ENCODE measurements at places on chromosomes 3 and 15. TPM values are rescaled to one million over a fixed set of nuclear protein-coding genes. Genes with fewer than 3 reads are reported as not detected.

- peak; percentile 16 for DNase-seq
Measured at GRCh38 chr3:122563717-122564025, 429 bp downstream of the PARP9 start.

DNA sequence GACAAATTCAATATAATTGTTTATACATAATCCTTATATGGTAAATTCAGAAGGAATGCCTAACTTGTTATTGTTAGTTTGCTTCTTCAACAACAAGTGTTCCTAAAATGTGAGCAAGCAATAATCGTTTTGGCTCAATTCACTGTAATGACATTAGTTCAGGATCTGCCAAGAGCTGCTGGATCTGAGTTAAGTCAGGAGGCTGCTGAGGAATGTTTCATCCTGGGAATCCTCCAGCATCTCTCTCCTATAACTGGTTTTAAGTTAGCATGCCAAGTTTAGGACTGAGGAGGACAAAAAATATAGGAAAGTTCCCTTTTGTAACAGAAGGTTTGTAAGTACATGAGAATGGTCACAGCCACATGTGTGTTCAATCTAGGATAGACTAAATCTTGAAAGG is 4.9 kb upstream of the GTF2A2 start:
- DNase-seq, result no peak

STRIT1 gene
- not detected for total RNA-seq

TLR9 gene
- total RNA-seq, result 9.0 TPM

GRCh38 chr3:124455891-124456290 is 274.4 kb upstream of the UMPS start:
- DNase-seq, result no peak

DNA sequence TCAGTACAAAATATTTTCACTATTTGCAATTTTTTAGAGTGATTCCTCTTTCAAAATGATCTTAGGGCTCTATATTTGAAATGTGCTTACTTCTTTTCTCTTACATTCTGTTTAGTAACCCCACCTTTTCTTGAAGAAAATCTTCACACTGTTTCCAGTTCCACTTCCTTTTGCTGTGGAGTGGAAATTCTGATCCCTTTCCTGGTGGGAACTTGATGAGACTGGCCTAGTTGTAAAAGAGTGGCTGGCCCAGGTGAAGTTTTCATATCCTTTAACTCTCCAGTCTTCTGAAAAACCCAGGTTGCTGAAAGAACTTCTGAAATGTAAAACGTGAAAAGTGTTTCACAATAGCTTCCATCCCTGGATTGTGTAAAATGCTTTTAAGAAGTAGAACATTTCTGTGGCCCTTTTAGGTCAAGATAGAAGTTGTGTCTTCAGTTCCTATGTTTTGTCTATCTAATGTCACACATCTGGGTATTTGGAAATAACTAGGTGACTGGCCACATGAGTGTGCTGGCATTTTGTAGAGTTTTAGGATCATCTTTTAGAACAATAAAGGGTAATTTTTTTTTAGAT is 84.8 kb upstream of the LRIG1 start:
- no peak for DNase-seq

DNA sequence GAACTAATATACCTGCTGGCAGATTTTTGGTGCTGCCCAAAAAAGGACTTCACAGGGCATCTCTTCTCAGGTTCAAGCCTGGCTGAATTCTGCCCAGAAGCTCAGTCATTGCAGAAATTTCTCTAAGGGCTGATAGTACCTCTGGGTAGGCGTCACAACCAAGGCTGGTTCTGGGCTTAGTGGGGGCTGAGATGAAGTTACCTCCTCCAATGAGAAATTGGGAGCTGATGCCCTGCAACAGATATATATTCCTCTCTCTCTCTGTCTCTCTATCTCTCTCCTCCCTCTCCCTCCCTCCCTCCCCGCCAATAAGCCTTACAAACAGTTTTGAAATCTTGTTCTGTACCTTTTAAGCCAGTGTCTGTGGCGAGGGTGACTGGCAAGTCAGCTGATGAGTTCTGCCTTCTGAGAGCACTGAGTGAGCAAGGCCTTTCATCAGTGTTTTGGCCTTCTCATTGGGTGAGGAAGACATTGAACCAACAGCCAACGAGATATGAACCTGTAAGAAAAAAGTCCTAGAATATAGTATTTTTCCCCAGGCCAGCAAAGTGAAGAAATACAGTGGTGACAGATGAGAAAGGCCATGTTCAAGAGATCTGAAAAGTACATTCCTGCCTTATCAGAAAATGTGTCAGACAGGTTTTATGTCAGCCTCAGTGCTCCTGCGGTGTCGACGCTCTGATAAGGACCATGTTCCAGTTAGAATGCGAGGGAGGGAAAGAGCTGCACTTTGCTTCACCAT is 45.5 kb downstream of the TMEM39A start:
- no peak for DNase-seq

- DNase-seq, result no peak
Measured at GRCh38 chr3:14122301-14122700, 2.4 kb downstream of the CHCHD4 start.

MKRN3 gene
- not detected for total RNA-seq

STARD9 gene
- total RNA-seq, result 9.4 TPM

DNA sequence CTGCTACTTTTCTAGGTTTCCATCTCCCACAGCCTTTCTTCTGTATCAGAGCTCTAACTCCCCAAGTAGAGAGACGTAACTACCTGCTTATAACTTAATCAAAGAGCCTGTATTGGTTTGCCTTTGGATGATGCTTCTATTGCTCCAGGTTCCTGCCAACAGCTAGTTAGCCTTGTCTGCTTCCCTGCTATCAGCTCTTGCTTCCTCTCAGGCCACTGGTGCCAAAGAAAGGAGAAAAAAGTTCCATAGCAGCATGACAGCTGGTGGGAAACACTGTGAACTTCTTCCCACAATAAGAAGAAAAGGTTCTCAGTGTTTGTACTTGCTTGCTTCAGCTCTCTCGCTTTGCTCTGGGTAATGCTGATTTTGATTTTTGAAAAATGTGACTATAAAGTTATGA is 206.6 kb downstream of the GBE1 start:
- no peak for DNase-seq

GRCh38 chr15:71391421-71392088 is 276.3 kb downstream of the THSD4 start:
- peak; percentile 26 for DNase-seq

DNA sequence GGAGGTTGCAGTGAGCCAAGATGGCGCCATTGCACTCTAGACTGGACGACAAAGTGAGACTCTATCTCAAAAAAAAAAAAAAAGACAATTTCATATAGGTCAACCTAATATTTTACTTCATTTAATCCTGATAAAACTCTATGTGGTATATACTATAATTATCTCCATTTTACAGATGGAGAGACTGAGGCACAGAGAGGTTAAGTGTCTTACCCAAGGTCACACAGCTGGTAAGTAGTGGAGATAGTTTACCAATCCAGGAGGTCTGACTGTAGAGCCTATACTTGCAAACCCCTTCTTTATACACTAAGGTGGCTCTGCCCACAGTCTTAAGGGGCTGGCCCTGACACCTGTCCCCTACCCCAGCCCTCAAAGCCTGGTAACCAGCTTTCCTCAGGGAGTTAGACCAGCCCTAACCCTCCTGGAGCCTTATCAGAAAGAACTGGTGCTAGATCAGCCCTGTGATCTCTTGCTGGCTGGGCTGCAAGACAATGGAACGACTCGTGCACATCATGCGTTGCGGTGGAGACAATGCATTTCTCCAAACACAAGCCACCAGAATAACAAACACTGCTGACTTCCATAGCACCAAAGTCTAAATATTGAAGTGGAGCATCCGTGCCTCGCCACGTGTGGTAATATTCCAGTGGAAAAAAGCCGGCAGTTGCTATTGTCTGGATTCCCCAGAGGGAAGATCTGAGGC is 60.0 kb upstream of the SMAD3 start:
- no peak for DNase-seq

- no peak for DNase-seq
Measured at GRCh38 chr3:31729082-31729481, 196.4 kb downstream of the STT3B start.

C2CD4A gene
- total RNA-seq, result not detected

GRCh38 chr3:124761935-124762660 is 31.8 kb downstream of the UMPS start:
- no peak for DNase-seq

DNA sequence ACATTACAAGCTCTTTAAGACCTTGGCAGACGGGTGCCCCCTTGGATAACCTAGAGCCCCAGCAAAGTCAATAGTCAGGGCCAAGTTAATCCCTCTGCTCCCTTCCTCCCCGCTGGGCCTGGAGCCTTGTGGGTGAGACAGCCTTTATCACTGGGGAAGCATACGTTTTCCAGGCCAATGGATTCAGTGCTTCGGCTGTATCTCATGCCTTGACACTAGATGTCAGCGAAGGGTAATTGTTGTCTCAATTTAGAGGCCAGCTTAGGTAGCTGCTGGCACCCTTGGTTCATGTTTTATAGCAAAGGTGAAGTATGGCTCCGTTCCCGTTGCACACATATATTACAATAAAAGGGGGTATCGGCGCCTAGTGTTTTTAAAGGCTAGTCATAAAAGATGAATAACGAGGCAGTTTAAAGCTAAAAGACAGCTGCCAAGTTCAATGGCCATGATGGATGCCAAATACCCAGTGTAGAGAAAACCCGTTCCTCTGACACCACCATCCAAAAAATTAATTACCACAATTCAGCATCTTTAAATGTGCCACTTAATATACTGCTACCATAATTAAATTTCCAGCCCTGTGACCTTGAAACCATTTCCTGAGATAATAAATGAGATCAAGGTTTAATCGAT is 52.3 kb upstream of the BNIP2 start:
- DNase-seq, result no peak

GRCh38 chr3:43388915-43389314 is 102.6 kb downstream of the SNRK start:
- no peak for DNase-seq

GRCh38 chr3:115190747-115191146 is 43.7 kb upstream of the ZBTB20 start:
- DNase-seq, result no peak

- no peak for DNase-seq
Measured at GRCh38 chr15:60788692-60789103, 309.8 kb upstream of the ICE2 start.

EDEM1 gene
- 398 TPM for total RNA-seq

SNTN gene
- total RNA-seq, result not detected

DNA sequence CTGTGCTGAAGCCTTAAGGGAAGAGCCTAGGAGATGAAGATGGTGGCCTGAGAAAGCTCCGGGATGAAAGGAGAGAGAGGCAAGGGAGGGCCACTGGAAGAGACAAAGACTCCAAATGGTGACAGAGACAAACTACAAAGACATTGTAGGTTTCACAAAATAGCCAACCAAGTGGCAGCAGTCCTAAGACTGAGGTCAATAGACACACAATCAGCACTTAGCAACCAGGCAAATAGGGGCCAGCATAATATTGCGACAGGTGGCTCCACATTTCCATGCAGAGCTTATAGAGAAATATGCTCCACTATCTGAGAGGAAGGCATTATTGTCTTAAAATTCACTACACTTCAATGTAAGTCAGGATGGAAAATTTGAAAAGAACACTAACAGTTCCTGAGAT is 22.1 kb upstream of the MYO5C start:
- no peak for DNase-seq

DNA sequence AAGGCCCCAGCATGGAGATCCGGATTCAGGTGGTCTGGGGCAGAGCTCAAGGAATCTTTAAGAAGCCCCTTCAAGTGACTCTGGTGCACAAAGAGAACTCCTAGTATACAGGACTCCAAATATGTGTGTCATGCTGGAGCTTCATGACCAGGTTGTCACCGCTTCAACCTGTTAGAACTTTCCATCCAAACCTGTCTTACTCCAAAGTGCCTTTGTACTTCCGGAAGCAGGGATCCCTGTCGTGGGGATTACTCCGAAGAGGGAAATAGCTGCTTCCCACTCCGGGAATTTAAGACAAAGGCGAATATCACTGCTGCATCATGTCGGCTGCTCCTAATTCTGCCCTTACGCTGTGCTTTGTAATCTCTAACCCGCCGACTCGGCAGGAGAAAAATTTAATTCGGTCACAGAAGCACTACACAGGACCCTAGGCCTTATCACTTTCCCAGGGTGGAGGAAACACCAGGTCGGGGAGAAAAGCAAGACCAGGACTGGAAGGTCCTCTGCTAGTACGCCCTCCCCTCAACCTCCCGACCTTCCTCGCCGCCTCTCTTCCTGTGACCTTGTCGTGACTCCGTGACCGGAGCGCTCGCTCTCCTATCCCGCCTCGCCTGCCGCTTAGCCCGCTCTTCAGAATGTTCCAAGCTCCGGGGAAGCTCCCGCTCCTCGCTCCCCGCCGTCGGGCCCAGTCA is 730 bp downstream of the HIGD1A start:
- peak; percentile 64 for DNase-seq

DNA sequence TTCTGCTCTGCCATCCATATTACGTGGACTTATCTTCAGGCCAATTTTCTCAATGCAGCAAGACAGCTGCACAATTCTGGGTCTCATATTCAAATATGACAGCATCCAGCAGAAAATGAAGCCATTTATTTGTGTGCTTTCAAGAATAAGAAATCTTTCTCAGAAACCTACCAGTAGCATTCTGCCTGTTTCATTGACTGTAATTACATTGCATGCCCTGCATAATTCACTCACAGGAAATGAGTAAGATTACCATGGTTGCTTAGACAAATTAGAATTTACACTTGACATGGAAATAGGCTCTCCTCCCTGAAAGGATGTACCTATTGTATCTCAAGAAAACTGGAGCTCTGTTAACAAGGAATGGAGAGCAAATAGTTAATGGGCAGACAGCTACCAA is 346.6 kb upstream of the DCBLD2 start:
- no peak for DNase-seq

DNA sequence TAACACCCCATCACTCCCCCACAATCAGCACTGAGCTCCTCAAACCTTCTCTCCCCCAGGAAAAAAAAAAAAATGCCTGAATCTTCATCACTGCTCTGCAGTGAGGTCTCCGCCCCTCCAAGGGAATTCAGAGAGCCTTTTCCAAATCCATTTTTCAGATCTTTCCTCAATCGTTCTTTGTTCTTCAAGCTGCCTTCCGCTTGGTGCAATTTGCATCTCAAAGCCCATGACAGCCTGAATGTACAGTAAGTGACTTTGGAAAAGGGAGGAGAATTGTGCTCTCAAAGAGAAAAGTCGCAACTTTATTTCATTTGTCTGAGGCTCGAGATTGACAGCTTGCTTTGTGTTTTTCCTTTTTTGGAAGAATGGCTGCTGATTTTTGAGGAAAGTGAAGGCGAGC is 75.0 kb downstream of the CORO2B start:
- DNase-seq, result no peak

BLM gene
- 55.4 TPM for total RNA-seq

DNA sequence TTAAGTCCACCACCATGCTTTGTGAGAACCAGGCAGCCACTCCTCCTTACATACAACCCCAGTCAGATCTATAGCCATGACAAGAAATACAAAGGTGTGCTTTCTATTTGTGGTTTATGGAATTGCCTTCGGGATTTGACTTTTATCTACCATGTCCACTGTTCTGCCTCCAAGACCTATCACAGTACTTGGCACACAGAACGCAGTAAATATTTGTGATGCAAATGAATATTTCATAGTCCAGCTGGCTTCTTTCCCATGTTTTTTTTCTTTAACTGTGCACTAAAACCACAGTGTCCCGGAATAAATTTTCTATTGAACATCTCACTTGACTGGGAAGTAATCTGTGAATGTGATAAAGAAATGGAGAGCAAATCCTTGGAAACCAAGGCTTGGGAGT is 314.7 kb downstream of the RORA start:
- no peak for DNase-seq

BHLHE40 gene
- not detected for total RNA-seq

DLG1 gene
- 95.6 TPM for total RNA-seq

HESX1 gene
- total RNA-seq, result 6.0 TPM

Data from OCI-LY7 (cell line).